ENCODE measurements at places on chromosomes 7 and 10.

- DNase-seq, result no peak
Observed at GRCh38 chr10:34505338-34505737, 309.8 kb downstream of the PARD3 start.

GRCh38 chr10:60731134-60731885 lies 47.0 kb upstream of the CDK1 start:
- DNase-seq, result no peak

DNA sequence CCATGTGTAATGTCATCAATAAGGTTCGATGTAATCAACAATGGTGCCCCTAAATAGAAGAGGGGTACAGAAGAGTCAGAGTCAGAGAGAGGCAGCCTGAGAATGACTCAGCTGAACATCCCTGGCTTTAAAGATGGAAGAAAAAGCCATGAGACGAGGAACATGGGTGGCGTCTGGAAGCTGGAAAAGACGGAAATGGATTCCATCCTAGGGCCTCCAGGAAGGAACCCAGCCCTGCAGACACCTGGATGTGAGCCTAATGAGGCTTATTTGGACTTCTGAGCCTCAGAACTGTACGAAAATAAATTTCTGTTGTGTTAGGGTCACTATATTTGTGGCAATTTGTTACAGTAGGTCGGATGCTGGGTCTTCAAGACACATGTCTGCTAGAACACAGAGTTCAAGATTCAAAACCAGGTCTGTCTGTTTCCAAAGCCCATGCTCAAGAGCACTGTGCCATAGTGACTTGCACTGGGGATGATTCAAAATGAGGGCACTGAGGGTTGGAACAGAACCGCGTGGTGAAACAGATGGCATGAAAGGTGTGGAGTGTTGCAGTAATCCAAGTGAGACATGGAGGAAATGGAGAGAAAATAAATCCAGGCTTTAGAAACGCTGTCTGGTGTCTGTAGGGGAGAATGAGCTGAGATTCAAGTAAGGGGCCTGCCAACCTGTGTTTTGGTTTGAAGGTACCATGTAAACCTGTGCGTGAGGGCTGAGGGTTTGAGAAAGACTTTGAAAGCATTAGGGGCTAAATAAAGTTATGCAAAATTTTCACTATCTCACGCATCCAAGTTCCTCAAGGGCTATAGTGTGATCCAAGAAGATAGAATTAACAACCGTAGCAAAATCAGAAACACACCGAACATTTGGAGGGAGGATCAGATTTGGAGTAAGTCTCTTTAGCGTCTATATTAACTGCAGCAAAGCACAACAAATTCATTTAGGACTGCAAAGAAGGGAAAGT lies 849.1 kb upstream of the AUTS2 start:
- DNase-seq, result no peak

- no peak for DNase-seq
Observed at GRCh38 chr7:47580811-47581331, 1.0 kb downstream of the TNS3 start.

- no peak for DNase-seq
Observed at GRCh38 chr7:981793-982510, 1.0 kb upstream of the CYP2W1 start.

GRCh38 chr7:16963044-16963443 lies 81.3 kb upstream of the AGR3 start:
- DNase-seq, result no peak

- no peak for DNase-seq
Observed at GRCh38 chr7:123862775-123863174, 17.8 kb downstream of the HYAL4 start.

DNA sequence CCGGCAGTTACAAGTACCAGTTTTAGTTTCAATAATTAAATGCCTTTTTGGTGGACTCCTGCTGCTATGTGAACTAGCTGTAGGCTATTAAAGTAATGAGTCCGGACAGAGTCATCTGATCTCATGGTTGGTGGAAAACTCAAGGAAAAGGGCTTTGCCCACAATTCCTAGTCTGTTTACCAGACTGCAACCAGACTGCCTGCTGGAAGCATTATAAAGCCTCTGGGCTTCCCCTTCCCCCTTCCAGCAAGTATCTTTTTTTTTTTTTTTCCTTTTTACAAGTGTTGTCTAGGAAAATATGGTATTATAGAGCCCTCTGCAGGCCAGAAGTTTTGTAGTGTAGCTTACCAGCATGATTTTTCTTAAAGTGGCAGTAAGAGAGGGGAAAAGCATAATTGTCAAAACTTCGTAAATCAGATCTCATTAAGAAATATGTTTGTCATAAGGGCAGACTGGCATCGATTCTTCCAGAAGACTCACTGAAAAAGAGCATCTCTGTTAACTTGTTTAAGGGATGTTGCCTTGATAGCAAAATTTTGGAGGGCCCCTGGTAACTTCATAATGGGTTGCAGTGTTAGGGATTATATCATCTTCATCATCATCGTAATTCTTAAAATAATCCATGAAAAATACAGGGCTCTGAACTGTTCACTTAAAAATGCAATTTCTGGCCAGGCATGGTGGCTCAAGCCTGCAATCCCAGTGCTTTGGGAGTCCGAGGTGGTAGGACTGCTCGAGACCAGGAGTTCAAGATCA lies 181.3 kb downstream of the TAX1BP1 start:
- no peak for DNase-seq

- no peak for DNase-seq
Observed at GRCh38 chr7:155381852-155382801, 75.8 kb upstream of the EN2 start.

- DNase-seq, result no peak
Observed at GRCh38 chr10:130218181-130218641, 82.0 kb downstream of the GLRX3 start.

DNA sequence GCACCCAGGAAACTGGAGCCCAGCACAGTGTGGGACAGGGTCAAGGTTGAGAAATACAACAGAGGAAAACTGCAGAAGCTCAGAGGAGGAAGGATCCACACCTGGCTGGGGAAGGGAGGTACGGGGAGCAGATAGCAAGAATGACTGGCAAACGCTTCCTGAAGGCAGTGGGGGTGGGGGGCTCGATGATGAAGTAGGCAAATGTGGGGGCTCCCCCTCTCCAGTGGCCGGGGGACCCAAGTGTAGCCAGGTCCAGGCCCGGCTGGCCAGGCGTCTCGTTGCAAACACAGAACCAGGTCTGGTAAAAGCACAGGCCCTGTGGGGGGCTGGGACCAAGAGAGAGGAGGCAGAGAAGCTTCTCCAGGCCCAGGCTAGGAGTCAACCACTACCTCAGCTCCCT lies 7.7 kb downstream of the CHST15 start:
- no peak for DNase-seq

DNA sequence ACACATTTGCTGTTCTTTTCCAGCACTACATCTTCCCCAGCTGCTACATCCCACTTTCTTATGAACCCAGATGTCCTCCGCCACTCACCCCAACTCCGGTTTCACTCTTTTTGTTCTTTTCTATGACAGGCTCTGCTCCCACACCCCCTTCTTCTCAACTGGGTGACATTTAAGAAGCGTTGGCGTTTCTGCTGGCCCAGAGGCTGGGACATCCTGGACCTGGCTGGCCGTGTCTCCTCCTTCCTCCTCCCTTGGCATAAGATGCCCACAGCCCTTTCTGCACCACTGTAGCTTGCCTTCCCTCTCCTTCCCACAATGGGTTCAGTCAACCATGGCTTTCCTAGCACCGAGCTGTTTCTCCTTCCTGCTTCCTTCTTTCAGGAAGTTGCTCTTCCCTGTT lies 9.4 kb upstream of the CALML5 start:
- no peak for DNase-seq

- no peak for DNase-seq
Observed at GRCh38 chr10:3563298-3563697, 221.7 kb downstream of the KLF6 start.

Data from stimulated activated CD8-positive, alpha-beta memory T cell treated with anti-CD3 and anti-CD28 coated beads, Interleukin-15, amount 100 ng/mL, for 24 hours (primary cell).